ENCODE measurements at places on chromosomes 7 and 10. TPM values are rescaled to one million over a fixed set of nuclear protein-coding genes. Genes with fewer than 3 reads are reported as not detected.

DNA sequence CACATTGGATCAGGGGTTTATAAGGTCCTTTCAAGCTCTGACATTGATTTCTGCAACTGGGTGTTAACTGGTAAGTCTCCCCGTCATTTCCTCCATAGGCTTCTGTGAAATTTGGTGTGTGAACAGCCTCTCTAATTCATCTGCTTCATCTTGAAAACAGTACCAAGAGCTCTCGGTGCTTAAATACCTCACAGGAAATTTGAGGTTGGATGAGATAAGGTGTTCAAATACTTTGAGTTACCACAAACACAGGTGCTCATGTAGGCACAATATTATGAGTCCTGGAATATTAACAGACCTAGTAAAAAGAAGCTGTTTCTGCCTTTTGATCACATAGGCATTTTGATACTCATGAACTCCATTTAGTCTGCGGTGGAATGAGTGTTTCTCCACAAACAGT is 85.2 kb downstream of the RTKN2 start:
- no peaks in the 10 kb centered on the region for H3K36me3 ChIP-seq
- no peak overlapping the region for H3K27ac ChIP-seq
- peaks cover 4% of the 10 kb centered on the region for H3K4me1 ChIP-seq
- H3K27me3 ChIP-seq, result no peaks in the 10 kb centered on the region

GRCh38 chr7:49433794-49434193 is 339.6 kb upstream of the VWC2 start:
- no peaks in the 10 kb centered on the region for H3K27me3 ChIP-seq
- H3K4me1 ChIP-seq, result no peaks in the 10 kb centered on the region
- DNase-seq, result no peak
- H3K36me3 ChIP-seq, result no peaks in the 10 kb centered on the region
- no peak overlapping the region for H3K27ac ChIP-seq

PPP1R17 gene
- polyA plus RNA-seq, result not detected

DNA sequence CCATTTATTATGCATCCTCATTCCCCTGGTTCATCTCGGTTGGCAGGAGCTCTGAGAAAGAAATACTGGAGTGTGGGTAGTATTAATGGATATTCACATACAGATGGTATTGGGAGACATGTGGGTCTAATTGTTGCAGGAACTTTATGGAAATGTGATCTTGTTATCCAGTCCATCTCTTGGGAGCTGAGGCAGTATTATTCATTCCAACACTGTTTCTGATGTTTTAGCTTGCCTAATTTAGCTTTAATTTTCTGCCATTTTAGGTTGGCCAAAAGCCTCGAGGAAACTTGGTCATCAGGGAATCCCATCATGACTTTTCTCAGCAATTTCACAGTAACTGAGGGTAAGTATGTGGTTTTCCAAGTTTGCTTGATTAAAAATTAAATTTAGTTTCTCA is 125.7 kb downstream of the ABCA13 start:
- no peak for DNase-seq
- H3K4me3 ChIP-seq, result no peak overlapping the region
- H3K36me3 ChIP-seq, result no peaks in the 10 kb centered on the region
- peaks cover 15% of the 10 kb centered on the region for H3K4me1 ChIP-seq
- no peak overlapping the region for H3K27ac ChIP-seq

DNA sequence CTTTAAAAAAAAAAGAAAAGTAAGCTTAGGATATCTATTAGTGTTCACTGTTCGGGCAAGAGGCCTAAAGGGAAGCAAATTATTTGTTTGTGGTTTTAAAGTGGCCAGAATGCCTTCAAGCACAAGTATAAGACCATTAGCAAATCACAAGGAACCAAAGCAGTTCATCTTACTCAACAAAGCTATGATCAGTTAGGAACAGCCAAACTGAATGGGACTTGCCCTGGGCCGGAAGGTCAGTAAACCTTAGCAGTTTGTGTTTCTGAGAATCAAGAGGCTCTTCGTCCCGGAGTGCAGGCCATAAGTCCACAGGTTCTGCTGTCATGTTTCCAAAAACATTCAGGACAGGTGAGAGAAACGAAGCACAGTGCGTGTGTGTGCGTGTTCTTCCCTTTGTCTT is 4.5 kb downstream of the FBXW4 start:
- no peak overlapping the region for H3K4me3 ChIP-seq
- H3K27ac ChIP-seq, result no peak overlapping the region
- no peaks in the 10 kb centered on the region for H3K36me3 ChIP-seq
- H3K4me1 ChIP-seq, result peaks cover 13% of the 10 kb centered on the region
- no peak for DNase-seq
- no peaks in the 10 kb centered on the region for H3K27me3 ChIP-seq

DNA sequence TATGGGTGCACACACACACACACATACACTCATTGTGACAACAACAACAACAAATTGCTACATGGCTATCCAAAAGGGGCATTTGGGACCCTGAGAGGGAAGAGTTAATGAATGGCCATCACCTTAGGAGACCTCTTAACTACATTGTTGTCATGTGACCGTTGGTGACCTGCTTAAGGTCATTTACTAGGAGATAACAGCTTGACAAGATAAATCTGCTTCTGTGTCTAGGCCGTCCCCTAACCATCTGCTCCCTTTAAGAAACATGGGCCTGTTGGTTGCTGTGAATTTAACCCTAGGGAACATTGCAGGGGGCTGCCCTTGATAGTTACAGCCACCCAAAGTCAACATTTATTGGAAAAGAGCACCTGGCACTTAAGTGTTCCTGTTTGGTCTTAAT is 29.7 kb downstream of the C1QL3 start:
- H3K4me1 ChIP-seq, result no peaks in the 10 kb centered on the region
- no peaks in the 10 kb centered on the region for H3K27me3 ChIP-seq
- H3K4me3 ChIP-seq, result no peak overlapping the region
- H3K27ac ChIP-seq, result no peak overlapping the region

- DNase-seq, result no peak
- no peaks in the 10 kb centered on the region for H3K36me3 ChIP-seq
- H3K4me1 ChIP-seq, result no peaks in the 10 kb centered on the region
- H3K4me3 ChIP-seq, result no peak overlapping the region
Observed at GRCh38 chr7:20737840-20738448, 48.7 kb downstream of the SP8 start.

GRCh38 chr7:11281953-11282352 is 308.3 kb downstream of the PHF14 start:
- H3K4me1 ChIP-seq, result no peaks in the 10 kb centered on the region
- no peaks in the 10 kb centered on the region for H3K27me3 ChIP-seq
- H3K27ac ChIP-seq, result no peak overlapping the region
- no peaks in the 10 kb centered on the region for H3K36me3 ChIP-seq
- DNase-seq, result no peak

DNA sequence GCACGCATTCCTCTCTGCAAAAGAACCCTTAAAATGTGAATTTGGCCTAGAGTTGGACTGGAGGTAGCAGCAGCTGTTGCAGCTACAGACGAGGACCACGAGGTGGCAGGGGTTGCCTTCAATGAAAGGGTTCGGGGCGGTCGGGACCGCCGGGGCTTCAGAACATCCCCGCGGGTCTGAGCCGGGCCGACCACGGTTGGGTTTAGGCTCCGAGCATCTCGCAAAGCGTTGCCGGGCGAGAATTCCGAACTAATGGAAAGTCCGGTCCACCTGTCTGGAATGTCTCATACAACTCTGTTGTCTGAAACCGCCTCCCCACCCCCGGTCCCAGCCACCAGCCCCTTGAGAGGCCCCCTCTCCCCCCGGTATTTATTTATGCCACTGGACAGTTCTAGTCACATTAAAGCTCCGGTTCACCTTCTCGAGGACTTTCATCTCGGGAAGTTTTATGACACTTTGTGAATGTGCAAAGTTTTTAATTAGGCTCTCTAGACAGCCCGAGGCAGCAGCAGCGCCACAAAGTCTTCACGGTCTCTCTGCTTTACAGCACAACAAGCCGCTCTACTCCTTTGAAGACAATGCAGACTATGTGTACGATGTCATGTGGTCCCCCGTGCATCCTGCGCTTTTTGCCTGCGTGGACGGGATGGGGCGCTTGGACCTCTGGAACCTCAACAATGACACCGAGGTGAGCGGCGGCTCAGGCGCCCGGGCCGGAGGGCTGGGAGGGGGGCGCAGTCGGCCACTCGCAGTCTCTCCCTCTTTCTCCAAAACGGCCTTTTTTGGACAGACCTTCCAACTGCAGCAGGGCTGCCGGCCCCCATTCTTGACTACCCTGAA is 246.2 kb downstream of the SLC25A13 start:
- no peak for DNase-seq
- H3K4me1 ChIP-seq, result peaks cover 3% of the 10 kb centered on the region
- H3K27ac ChIP-seq, result no peak overlapping the region
- H3K36me3 ChIP-seq, result no peaks in the 10 kb centered on the region

OLAH gene
- polyA plus RNA-seq, result 0.31 TPM
